NCI-H1694 treated with DMSO at 0.1 percent for 48 hours (cell line): ENCODE measurements at places on chromosomes 7 and 10.

DNA sequence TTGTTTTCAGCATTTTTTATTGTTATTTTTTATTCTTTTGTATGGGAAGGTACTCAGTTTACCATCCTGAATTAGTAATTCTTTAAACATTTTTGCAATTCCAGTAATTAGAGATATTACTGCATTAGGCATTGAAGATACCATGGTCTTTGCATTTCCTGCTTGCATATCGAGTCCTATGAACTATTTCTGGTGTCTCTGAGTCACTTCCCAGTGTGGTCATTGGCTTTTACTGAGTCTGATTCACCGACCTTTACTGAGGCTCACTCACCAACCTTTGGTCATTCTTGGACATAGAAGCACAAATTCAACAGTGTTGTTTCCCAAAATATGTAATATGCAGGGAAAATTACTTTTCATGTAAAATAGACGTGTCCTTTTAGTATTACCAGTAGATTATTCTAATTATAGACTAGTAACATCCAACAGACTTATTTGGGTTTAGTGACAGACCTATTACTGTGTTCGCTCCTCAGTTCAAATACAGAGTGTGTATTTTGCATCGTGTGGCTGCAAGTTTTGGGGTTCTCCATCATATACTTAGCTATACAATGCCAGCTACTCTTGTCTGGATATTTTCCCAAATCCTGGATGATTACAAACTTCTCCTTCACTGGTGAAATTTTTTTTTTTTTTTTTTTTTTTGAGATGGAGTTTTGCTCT is 180.7 kb upstream of the PRSS1 start:
- no peak for DNase-seq

DNA sequence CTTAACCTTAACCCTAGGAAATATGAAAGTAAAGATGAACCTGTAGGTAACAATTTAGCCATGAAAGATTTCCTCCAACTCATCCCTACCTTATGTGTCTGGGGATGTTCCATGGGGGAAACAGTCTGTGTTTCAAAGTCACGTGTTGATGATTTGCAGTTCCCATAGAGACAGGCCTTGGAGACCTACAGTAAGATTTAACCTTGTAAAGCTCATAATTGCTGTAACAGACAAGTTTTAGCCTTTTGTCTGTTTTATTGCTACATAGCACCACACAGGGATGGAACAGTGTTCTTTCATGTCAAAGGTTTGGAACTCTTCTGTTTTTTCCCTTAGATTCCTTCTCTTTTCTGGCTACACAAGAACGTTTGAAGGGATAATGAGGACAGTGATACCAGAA is 35.2 kb upstream of the ITGA8 start:
- DNase-seq: no peak

DNA sequence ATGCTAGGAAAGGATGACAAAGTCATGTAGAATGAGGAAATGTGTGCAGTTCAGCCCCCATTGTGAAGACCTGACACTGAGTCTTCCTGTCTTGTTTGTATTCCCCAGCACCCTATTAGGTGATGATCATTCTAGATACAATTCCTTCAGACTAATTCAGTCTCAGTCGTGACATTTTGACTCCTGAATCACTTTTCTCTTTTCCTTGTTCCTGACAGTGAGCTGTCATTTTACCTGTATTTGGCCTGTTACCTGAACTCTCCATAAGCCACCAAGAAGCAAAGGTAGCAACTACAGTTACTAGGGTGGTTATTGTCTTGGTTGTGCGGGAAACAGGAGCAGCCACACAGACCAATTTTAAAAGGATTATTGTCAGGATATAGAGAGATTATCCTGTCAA is 111.4 kb upstream of the TAC1 start:
- no peak for DNase-seq

GRCh38 chr10:1935912-1936311 is 198.6 kb upstream of the ADARB2 start:
- DNase-seq: no peak
